Bone marrow (tissue), 2 donors: ENCODE measurements at places on chromosomes 4 and X.

DNA sequence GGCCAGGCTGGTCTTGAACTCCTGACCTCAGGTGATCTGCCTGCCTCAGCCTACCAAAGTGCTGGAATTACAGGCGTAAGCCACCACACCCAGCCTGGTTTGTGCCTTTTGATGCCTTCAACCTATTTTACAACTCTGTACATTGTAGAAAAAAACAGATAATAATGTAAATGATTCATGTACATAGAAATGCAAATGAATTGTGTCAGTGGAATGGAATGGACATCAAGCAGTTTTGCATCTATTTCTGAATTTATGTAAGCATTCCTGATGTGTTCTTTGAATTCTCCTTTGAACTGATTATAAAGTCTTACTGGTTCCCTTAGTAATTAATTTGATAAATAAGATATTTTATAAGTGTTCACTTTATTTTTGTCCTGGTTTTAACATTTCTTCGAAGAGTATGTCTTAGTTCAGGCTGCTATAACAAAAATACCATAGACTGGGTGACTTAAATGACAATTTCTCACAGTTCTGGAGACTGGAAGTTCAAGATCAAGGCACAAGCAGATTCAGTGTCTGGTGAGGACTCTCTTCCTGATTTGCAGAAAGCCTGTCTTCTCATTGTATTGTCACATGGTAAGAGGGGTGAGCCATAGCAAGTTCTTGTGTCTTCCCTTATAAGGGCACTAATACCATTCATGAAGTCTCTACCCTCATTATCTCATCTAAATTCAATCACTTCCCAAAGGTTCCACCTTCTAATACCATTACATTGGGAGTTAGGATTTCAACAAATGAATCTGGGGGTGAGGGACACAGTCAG lies 162.2 kb upstream of the S100G start:
- DNase-seq = no peak

- no peak for DNase-seq
These were observed 90.0 kb upstream of the GRPR start for GRCh38 chrX:16033331-16033730.

DNA sequence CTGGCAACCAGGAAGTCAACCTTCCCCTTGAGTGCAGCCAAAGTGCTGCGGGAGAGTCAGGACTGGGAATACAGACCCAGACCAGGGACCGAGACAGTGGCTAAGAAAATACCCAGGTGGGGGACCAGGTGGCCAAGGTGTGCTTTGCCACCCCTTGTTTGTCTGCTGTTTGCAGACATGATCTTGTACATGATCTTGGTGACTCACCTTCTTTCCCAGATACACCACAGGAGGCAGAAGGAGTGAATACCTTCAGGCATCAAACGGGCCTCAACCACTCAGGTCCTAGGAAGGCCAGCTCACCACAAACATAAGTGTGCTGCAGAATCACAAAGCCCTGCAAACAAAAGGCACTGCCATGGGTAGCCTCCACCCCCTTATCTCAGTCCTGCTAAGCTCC lies 62.0 kb downstream of the CNGA2 start:
- no peak for DNase-seq

DNA sequence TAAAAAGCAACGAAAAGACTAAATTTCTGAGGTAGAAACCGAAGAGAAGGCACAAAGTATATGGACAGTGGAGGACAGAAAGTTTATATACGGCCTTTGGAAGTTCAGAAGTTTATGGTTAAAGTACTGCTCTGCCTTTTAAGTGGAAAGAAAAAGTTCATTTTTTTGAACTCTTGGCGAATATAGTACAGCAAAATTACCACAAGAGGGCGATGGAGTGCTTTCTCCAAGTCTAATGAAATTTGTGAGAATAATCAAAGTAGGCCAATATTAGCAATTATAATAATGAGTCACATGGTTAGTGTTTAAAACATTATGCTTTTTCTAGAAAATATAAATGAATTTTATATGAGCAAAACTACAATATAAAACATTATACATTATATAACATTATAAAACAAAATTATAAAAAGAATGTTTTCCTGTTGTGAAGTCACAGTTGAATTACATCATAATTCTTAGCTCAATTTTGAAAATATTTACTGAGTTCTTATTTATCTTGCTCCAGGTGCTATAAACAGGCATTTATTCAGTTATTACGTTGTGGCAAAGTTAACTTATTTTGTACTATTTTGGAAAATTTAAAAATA lies 136.2 kb upstream of the BMPR1B start:
- peak; percentile 7 for DNase-seq

GRCh38 chr4:87881115-87881514 lies 48.3 kb downstream of the MEPE start:
- DNase-seq = no peak
